ENCODE measurements at places on chromosomes 4 and X.

DNA sequence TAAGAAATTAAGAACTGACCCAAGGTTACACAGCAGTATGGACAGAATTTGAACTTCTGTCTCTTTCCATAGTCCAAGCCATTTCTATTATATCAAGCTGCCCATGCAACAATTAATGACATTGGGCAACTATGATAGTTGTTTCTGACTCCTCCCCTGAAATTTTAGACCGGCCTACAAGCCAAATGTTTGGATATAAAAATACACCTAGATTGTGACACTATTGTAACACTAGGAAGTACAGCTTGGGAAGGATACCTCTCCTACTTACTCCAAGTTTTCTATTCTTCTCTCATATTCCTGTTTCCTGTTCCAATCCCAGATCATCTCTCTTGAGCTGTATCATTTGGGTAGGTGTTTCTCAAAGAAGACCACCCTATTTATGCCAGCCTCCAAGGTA, 43.5 kb downstream of the RCHY1 start:
- no peak for DNase-seq

DNA sequence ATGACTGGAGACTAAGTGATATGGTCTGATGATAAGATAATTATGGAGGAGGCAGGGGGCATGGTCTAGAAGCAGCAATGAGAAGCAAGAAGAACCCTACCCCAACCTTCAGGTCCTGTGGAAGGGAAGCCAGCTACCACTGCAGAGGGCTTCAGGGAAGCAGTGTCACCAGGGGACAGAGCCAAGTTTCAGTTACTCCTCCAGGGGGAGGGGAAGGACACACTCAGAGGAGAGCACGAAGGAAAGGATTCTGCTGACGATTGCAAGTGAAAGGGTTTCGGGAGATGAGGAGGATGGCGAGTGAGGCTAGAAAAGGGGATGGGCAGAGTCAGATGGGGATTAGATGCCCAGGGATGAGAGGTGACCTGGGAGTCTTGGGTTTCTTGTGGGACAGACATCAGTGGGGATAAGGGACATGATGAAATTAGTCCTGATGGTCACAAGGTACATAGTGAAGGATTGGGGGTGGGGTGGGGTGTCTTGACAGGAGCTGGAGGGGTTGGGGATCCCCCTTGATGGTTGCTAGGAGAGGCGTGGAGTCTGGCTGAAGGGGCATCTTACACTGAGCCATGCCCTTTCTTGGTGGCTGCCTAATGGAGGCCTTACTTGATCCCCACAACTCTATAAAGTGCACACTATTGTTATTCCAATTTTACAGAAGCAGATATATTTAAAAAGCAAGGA, 45.4 kb downstream of the TIGD4 start:
- DNase-seq: no peak

GRCh38 chr4:147418226-147418625, 62.7 kb upstream of the EDNRA start:
- no peak for DNase-seq

DNA sequence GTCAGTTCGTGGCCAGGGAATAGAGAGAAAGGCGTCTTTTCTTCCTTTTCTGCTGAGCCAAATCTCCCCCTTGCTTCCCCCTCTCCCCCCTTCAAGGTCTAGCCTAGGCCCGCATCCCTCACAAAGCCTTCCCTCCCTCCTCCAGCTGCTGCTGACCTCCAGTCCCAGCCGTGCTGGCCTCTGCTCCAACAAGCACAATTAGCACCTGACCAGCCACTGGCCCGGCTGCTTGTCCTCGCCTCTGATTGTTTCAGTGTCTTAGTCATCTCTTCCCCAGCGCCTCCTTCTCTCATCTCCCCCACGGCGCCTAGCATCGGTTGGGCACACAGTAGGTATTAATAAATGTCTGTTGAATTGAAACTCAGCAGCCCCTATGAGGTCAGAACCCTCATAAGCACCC, 4.2 kb downstream of the ELF4 start:
- DNase-seq: no peak

GRCh38 chrX:7614616-7615015, 228.4 kb upstream of the VCX start:
- DNase-seq: no peak

DNA sequence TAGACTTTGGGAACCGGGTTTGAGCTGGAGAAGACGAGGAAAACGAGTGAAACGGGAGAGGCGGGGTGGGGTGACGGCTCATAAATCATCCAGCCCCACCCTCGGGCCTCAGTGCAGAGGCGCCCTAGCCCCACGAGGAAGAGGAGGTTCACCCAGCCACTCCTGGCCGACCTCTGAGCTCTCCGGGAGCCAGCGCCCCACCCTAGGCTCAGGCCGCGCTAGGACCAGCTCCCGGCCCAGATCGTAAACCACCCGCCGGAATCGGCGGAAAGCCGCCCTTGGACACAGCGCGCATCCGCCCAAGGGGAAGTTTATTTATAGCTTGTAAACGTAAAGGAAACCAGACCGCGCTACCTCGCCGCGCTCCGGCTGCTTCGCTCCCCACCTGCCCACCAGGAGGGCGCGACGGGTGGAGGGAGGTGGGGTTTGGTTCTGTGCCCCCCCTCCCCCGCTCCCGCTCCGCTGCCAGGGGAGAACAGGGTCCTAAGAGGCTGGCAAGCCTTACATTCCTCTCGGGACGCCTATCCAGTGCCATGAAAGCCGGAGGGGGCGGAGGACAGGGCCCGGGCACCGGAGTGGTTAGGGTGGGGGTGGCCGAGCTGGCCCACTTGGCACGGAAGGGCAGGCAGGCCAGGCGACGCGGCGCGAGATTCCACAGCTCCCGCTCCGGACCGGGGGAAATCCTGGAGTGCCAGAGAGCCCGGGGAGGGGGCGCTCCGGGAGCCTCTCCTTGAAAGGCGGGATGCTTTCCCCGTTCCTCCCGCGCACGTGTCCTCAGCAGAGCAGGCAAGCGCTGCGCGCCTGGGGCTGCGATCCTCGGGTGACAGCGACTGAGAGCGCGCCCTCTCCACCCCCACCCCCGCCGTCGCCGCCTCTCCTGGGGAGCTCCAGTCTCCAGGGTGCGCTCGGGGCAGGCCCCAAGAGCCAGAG, 84.2 kb downstream of the BCOR start:
- DNase-seq: no peak

- no peak for DNase-seq
These were observed 47.7 kb downstream of the SPRY1 start for GRCh38 chr4:123444290-123444731.

DNA sequence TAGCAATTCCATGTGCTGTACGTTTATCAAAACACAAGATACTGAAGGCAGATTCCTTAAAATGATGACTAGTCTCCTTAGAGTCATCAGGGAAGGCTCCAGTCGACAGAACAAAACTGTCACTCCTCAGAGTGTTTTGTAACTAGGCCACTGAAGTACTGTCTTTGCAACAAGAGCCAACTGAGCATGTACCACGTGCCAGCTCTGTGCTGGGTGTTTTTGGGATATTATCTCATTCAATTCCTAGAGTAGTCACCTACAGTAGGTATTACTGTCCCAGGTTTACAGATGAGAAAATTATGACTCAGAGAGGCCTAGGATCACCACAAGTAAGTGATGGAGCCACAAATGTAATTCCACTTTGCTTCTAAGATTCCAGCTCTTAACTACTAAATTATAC, 18.3 kb upstream of the NUP54 start:
- no peak for DNase-seq

GRCh38 chrX:140525448-140525847, 20.6 kb upstream of the SOX3 start:
- no peak for DNase-seq

GRCh38 chrX:138191998-138192397, 519.5 kb downstream of the FGF13 start:
- no peak for DNase-seq

- no peak for DNase-seq
These were observed 1.5 kb upstream of the CPLX1 start for GRCh38 chr4:827209-828081.

DNA sequence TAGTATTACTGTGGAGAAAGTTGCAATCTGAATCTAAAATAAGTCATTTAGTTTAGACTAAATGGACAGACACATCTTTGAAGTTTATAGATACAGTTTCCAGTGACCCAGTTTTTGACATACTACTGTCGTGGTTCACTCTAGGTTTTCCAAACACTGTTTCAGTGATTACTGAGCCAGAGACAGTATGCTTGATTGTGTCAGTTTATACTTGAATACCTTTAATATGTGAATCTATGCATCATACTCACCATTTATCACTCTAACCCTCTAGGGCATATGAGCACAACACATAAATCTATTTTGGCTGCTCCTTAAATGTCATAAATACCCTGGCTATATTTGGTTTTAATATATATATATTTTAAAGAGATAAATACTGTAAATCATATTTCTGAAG, 173.5 kb downstream of the GRID2 start:
- DNase-seq: no peak

DNA sequence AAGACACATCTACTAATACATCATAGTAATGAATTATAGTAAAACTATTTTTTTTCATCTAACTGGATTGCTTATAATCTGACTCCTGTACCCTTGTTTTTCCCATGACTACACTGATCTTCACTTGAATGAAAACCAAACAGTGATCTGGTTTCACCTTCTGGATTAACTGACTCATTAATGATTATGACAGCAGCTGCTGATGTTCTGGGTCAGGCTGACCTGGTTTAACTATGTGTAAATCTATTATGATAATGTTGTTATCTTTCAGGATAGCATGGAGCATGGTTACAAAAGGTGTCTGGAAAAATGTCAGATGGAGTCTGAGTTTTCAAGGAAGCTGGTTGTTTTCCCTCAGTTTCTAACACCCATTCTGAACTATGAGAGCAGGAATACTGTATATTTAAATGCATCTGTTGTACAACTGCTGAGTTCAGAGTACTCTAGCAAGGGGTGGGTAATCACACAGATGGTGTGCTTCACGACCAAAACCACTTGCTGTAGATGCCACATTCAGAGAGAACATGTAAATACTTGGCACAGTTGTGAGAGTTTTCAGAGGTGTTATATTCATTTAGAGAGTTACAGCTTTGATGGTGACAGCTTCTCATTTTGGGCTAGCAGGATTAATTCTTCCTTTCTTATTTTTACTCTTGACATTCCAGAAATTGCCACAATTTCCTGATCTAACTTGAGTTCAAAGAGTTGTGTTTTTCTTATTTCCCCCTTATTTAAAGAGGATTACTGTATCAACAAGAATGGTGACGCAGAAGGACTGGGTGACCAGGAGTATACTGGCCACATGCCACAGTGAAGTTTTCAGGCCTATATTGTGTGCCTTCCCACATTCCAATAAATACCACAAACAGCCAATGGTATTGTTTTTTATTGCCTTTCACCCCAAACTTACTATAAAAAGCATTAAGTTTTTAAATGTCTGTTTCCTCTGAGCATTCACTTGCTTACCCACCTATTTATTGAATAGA, 249.7 kb upstream of the TET2 start:
- DNase-seq: no peak

GRCh38 chr4:79920163-79920853, 152.7 kb downstream of the ANTXR2 start:
- DNase-seq: no peak

GRCh38 chr4:75069493-75070074, 136.7 kb downstream of the PARM1 start:
- no peak for DNase-seq

DNA sequence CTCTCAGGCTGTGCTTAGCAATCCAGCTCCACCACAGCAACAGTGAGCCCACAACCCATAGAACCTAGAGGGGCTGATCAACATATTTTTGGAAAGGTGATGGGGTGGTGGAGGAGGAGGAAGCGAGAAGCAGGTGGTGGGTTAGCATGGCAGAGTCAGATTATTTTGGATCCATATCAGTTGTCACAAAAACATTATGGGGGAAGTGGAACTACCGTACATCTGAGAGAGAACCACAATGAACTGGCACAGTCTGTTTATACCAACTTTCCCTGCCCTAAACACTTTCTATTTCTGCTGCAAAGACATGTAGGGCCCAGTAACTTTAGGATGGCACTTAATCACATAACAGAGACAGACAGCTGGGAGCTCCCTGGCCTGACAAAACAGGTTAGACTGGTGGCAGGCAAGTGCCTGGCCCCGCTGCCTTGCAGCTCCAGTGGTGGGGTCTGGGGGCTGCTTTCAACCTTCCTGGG, 4.3 kb downstream of the SLC9A7 start:
- DNase-seq: no peak

- DNase-seq: no peak
These were observed 345.9 kb downstream of the SLC7A11 start for GRCh38 chr4:137896221-137896737.

GRCh38 chr4:47315346-47315745, 148.2 kb downstream of the COMMD8 start:
- DNase-seq: no peak

GRCh38 chr4:120723105-120723504, 199.4 kb downstream of the PRDM5 start:
- DNase-seq: no peak

DNA sequence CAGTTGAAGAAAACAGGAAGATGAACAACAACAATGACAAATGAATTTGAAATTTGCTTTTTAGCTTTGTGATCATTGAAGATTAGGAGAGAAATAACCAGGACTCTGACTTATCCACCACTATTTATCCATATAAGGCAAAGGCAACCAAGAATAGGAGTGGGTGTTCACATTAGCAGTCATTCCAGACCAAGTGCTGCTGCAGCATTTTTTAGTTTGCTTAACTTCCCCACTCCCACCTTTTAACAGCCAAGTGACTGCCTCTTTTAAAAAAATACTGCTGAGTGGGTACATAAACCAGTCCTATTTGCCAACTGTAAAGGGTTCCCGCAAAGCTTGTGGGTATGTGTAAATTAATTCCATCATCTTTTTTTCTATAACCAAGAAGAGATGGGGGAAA, 230.9 kb downstream of the IQCM start:
- no peak for DNase-seq

DNA sequence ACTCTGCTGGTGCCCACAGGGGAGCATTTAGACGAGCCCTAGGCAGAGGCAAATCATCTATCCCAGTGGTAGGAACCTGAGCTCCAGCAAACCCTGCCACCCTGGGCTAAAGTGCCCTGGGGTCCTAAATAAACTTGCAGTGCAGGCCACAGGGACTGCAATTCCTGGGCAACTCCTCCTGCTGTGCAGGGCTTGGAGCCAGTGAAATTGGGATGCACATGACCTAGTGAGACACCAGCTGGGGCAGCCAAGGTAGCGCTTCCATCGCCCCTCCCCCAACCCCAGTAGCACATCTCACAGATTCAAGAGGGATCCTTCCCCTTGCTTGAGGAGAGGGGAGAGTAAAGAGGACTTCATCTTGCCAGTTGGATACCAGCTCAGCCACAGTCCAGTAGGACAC, 44.1 kb downstream of the CHRNA9 start:
- DNase-seq: no peak

GRCh38 chrX:70166601-70167590, 10.4 kb upstream of the DGAT2L6 start:
- DNase-seq: no peak

GRCh38 chr4:738781-739280, 33.2 kb downstream of the PCGF3 start:
- DNase-seq: no peak

- DNase-seq: no peak
These were observed 67.3 kb upstream of the VBP1 start for GRCh38 chrX:155148724-155149537.

GRCh38 chr4:134043266-134043665, 158.3 kb downstream of the PABPC4L start:
- DNase-seq: no peak
